ENCODE measurements at places on chromosomes 4 and X.

- DNase-seq = no peak
Observed at GRCh38 chr4:150079081-150079581, 886 bp downstream of the DCLK2 start.

DNA sequence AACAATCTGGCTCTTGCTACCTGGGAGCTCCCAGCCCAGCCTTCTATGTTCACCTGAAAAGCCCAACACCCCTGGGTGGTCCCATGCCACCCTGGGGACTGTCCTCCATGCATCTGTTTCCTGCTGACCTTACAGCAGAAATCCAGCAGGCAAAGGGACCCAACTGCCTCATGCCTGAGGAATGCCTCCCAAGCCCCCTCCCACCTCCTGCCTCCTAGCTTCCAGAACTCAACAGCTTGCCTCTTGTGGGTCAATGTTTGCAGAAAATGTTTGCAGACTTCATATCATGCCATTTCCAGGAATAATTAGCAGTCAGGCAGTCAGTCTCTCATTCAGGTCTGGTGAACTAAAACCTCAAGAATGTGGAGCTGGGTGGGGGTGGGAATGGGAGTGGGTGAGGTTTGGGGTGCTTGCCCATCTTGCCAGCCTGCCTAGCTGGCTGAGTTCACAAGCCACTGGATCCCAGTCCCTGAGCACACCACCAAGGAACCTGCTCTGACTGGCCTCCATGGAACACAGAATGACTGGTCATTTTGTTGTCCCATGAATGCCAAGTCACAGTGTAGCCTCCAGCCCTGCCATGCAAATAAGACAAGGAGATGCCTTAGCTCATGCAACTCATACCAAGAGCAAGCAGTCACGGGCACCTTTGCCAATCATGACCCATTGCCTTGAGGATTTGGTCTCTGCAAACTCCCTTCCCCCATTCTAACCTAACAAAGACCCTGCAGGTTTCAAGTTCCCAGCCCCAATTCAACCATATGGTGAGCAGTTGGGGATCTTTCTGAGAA is 12.1 kb upstream of the PLAC1 start:
- peak; percentile 29 for DNase-seq

DNA sequence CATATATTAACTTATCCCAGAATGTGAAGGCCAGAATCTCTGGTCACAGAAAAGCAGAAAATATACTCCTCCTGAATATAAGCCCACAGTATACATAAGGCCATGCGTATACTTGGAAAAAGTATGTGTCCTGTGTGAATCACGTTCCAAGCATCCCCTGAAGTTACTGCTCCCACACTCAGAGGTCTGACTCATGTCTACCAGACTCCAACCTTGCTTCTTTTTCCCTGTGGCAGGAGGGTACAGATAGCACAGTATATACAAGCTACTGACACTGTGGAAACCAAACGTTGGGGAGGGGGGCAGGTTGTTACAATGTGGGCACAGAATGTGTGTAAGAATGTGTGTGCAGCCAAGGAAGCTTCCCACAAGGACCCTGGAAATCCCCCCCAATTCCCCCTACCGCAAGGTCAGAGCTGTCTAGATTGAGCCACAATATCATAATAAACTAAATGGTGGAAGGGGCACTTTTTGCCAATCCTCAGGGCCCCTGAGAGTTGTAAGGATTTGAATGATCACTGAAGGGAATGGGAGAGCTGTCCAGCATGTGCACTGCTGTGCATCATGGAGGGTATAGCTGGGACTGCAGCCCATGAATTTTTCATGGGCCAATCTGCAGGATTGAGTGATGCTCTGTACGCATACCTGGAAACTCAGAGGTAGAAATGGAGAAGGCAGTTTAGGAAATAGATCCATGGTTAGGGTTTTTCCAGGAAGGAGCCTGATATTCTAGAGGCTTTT is 7.4 kb upstream of the RELL1 start:
- no peak for DNase-seq

- DNase-seq = no peak
Observed at GRCh38 chrX:113651306-113651705, 810.7 kb upstream of the AMOT start.

GRCh38 chrX:118795528-118796280 is 27.9 kb upstream of the ZCCHC12 start:
- DNase-seq = no peak

- DNase-seq = peak; percentile 87
Observed at GRCh38 chr4:156193800-156194199, 240.1 kb upstream of the CTSO start.

DNA sequence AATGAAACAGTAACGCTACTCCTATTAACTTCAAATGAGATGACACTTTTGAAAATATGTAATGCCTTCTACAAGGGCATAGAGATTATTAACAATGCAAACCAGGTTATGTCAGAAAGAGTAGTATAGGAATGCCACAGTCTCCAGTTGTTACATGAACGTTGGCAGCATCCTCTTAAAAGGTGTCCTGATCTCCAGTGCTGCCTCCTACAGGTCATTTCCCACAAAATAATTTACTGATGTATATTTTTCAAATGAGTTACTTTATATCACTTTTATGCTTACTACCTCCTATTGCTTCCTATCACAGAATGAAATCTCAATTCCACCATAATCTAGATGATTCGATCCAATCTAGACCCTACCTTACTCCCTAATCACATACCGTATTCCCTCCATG is 195.2 kb upstream of the EPHA5 start:
- DNase-seq = no peak

GRCh38 chr4:149835280-149835679 is 19.6 kb upstream of the IQCM start:
- DNase-seq = no peak

- DNase-seq = no peak
Observed at GRCh38 chrX:105646592-105647372, 175.6 kb upstream of the NRK start.

GRCh38 chrX:848386-848785 is 217.8 kb downstream of the SHOX start:
- no peak for DNase-seq

DNA sequence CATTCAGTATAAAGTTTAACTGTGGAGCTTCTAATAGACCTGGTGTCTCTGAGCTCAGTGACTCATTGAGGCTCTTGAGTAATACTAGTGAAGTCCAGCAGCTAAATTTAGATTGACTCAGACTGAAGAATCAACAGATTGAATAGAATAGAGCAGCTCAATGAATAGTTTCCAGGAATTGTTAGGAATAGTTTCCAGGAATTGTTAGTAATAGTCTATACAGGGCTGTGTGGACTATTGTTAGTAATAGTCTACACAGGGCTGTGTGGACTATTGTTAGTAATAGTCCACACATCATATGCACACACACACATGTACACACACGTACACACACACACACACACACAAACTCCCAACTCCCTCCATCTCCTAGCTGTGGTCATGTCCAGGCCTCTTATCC is 3.0 kb downstream of the GIMD1 start:
- DNase-seq = no peak

GRCh38 chr4:55397520-55398321 is 2.0 kb downstream of the TMEM165 start:
- DNase-seq = no peak

GRCh38 chr4:10080589-10081217 is 35.9 kb downstream of the WDR1 start:
- DNase-seq = no peak

- DNase-seq = no peak
Observed at GRCh38 chrX:72478351-72478750, 94.3 kb downstream of the HDAC8 start.

GRCh38 chr4:98710831-98711230 is 52.4 kb upstream of the TSPAN5 start:
- DNase-seq = no peak

DNA sequence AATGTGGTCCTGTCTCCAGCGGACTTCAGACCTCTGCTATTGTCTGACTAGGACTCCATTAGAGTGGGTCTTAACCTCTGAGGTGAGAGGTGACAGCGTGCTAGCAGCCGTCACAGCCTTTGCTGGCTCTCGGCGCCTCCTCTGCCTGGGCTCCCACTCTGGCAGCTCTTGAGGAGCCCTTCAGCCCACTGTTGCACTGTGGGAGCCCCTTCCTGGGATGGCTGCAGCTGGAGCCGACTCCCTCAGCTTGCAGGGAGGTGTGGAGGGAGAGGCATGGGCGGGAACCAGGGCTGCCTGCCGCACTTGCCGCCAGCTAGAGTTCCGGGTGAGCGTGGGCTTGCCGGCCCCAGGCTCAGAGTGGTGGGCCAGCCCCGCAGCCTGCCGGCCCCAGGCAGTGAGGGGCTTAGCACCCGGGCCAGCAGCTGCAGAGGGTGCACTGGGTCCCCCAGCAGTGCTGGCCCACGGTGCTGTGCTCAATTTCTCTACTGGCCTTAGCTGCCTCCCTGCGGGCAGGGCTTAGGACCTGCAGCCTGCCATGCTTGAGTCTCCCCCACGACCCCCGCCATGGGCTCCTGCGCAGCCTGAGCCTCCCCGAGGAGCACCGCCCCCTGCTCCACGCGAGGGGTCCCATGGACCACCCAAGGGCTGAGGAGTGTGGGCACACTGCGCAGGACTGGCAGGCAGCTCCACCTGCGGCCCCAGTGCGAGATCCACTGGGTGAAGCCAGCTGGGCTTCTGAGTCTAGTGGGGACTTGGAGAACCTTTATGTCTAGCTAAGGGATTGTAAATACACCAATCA is 163.4 kb upstream of the ITM2A start:
- DNase-seq = no peak
